ENCODE measurements at places on chromosomes 5 and 9. TPM values are rescaled to one million over a fixed set of nuclear protein-coding genes. Genes with fewer than 3 reads are reported as not detected.
A peak's percentile ranks its signal among the peaks of the same experiment; 100 is the strongest.

The ADAMTS12 gene
- 27.3 TPM for polyA plus RNA-seq

The GFI1B gene
- 0.39 TPM for polyA plus RNA-seq

The ROR2 gene
- 2.7 TPM for polyA plus RNA-seq

The CDH9 gene
- not detected for polyA plus RNA-seq

The ACTBL2 gene
- polyA plus RNA-seq: not detected

GRCh38 chr9:70859694-70860093 is 261.7 kb downstream of the TRPM3 start:
- DNase-seq: no peak

DNA sequence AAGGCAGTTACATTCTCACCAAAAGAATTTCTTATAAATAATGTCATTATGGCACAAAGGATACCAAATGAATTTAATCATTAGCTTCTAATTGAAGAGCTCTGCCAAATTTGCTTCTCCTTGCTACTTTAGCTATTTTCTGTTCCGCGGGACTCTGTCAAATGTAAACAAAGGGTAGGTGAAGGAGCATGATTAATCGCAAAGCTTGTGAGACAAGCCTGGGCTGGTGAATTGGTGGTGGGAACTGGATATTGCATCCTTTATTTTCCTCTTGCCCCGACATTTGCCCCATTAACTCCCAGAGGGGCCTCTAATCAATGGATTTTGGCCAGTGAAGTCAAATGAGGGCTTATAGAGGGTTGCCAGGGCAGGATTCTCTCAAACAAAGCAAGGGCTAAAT is 234.2 kb upstream of the RFX3 start:
- DNase-seq: no peak

DNA sequence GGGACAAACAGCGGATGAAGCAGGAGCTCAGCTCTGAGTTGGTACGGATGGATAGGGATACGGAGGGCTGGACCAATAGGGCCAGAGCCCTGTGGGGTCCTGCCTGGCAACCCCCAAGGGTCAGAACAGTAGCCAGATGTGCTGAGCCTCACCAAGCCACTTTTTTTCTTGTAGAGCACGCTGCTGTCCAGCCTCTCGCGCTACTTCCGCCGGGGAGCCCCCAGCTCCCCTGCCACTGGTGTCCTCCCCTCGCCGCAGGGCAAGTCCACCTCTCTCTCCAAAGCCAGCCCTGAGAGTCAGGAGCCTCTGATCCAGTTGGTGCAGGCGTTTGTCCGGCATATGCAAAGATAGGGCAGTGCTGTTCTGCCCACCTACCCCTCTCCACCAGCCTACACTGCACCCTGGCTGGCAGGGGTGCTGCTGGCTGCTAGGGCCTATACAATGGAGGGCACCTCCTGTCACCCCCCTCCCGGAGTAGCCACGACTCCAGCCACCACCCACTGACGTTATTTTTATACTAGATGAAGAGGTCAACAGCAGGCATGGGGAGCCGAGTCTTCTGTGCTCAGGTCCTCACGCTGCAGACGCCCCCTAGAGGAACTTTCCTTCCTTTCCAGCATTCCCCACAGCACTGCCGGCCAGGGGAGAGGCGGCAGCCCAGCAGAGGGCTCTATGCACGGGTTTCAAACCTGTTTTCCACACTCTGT is 21.6 kb downstream of the SH3GLB2 start:
- peak; percentile 85 for DNase-seq

GRCh38 chr5:34866989-34867471 is 28.1 kb downstream of the TTC23L start:
- no peak for DNase-seq

- DNase-seq: peak; percentile 79
Measured at GRCh38 chr5:119452373-119453039, at the start of gene HSD17B4. Gene HSD17B4, plus strand, starts transcription at chr5:119452497. Its CDS starts 79 bp downstream, at chr5:119452576.

DNA sequence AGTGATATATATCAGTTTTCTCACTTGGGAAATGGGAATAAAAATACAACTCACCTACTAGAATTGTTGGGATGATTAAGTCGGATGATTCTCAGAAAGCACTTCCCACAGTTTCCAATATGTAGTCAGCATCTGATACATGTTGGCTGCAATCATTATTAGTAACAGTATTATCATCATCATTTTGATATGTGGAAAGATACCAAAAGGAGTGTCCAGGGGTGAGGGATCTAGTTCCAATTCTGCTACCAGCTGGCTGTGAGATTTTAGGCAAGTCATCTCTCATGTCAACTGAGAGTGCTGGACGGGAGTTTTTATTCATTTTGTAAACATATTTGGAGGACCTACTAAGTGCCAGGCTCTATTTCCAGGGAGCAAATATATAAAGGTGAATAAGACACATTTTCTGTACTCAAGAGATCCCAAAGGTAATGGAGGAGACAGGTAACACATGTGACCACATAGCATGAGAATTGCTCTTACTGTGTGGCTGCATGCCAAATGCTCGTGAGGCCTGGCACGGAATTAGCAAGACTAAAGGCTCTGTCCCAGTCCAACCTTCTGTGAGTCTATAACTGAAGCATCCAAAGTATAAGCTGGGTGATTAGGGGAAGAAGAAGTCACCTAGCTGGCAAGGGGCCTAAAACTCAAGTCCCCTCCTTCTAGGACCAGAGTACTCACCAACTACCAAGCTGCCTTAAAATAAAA is 83.0 kb downstream of the GRIA1 start:
- DNase-seq: no peak

- no peak for DNase-seq
Measured at GRCh38 chr9:74691058-74691457, 193.9 kb downstream of the RORB start.

DNA sequence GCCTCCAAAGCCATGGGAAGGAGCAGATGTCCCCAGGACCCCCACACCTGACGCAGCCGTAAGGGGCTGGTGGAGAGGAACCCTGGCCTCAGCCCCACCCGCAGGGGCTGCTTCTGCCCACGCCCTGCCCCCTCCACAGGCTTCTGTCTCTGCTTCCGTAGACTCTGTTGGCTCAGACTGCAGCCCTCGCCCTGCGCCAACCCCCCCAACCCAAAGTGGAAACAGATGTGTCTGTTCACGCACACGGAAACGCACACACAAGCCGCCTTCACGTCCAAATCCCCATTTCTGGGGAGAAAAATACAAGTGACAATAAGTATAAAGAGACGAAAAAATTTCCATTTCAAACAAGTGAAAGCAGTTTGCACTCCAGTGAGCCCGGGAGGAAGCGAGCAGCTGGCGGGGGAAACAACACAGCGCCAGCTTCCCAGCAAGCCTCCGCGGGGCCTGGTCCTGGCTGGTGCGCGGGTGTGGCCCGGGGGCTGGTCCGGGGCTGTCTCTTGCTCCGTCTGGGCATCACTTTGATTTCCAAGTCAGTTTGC is 32.6 kb upstream of the RXRA start:
- DNase-seq: no peak

- peak; percentile 45 for DNase-seq
Measured at GRCh38 chr5:119789406-119790117, 160.2 kb downstream of the FAM170A start.

DNA sequence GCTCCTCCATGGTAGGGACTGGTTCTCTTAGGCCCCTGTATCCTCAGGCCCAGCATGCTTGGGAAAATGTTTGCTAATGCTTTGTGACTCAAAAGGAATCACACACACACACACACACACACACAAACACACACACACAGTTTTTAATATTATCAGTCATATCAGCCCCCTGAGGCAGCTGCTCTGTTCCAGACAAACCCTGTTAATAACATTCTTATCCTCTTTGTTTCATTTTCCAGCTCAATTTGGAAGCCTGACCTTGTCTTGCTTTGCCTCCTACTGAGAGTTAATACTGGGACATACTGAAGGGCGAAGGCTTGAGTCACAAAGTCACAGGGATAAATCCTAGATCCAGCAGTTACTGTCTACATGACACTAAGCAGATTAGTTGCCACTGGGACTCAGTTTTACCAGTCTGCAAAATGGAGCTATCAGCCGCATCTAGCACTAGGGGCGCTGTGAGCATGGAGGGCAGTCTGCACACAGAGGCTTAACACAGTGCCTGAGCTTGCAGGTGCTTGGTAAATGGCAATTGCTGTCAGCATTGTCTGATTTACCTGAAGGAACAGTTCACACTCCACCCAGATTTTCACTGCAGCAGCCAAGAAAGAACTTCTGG is 37.1 kb upstream of the KCNMB1 start:
- DNase-seq: peak; percentile 47

DNA sequence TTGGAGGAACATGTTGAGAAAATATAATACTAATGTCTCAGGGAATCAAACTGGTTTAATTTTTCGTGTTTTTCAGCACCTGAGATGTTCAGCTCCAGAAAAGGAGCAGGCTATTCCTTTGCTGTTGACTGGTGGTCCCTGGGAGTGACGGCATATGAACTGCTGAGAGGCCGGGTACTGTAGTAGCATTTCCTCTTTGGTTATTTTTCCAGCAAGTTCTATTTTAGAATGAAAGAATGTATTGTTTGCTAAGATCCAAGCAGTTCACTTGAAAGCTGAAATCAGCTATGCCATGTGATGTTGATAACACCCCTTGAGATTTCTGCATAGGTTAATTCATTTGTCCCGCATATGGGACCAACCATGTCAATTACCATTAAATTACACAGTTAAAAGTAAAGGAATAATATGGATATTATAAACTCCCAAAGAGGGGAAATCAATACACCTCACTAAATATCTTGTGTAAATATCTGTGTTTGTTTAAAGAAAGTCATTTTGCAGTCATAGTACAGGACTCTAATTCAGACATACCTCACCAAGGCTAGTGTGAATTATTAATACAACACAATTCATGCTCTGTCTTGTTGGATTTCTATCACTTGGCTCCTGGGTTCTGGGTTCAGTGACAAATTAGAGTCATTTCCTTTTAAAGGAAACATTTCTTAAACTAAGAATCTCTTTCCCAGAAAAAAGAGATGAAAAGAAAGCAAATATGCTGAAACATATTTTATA is 126.8 kb downstream of the STK32A start:
- no peak for DNase-seq

DNA sequence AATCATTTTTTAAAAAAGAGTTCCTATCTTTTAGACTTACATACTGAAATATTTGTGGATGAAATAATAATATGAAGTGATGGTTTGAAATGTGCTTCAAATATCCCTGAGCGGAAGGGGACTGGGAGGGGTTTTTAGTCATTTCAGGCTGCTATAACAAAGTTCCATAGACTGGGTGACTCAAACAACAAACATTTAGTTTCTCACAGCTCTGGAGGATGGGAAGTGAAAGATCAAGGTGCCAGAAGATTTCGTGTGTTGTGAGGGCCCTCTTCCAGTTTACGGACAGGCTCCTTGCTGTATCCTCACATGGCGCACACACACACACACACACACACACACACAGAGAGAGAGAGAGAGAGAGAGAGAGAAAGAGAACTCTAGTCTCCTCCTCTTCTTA is 27.1 kb upstream of the TEX10 start:
- no peak for DNase-seq

- no peak for DNase-seq
Measured at GRCh38 chr9:95089257-95090022, 228.1 kb downstream of the FANCC start.

DNA sequence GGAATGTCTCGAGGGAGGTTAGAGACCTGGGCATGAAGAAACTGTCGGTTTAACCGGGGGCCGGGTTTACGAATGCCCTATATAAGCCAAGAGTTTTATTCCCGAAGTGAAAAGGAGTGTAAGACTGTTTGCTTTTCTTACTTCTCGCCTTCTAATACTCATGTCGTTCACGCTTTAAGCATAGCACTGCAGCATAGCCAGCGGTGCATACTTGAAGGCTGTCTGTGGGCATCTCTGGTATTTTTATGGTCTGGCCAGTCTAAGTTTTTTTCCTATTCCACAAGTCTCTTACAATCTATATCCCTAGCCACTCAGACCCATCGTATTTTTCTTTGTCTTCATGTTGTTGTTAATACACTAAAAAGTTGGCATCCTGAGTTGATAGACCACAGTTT is 1.2 kb downstream of the UHRF2 start:
- no peak for DNase-seq

GRCh38 chr9:115601434-115601833 is 483.5 kb upstream of the TNC start:
- DNase-seq: no peak

- DNase-seq: no peak
Measured at GRCh38 chr9:30289435-30289834, 2095.0 kb upstream of the ACO1 start.

- DNase-seq: no peak
Measured at GRCh38 chr9:107024193-107024592, 161.2 kb downstream of the ZNF462 start.

DNA sequence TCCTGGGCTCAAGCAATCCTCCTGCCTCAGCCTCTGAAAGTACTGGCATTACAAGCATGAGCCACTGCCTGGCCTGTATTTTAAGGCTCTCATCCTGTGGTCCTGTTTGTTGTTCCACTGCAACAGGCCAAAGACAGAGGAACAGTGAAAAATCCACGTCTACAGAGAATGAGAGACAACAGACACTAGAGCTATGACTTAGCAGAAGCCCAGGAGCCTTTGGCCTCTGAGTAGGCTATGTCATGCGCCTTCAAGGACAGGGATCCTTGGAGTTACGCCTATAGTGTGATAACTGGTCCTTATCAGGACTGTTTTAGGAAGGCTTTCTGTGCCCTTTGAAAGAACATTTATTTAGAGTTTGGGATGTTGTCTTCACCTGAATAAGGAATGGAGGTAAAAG is 10.5 kb downstream of the POC5 start:
- DNase-seq: no peak

DNA sequence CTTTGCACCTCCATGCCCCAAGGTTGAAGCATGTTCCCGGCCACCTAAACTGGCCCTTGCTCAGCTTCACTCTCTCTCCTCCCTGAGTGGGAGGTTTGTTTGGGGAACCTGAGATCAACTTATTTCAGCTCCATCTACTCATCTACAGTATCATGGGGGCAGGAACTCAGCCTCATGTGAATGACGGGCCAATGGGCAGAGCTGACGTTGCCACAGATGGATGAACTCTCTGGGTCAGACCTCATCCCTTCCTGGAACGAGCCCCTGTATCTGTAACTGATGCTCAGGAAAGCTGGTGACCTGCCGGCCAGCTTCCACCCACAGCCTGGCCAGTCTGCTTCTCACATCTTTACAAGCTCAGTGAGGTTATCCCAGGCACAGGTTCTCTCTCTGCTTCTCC is 369.6 kb downstream of the IRX2 start:
- no peak for DNase-seq

GRCh38 chr5:15612915-15613635 is 113.1 kb downstream of the FBXL7 start:
- DNase-seq: no peak

DNA sequence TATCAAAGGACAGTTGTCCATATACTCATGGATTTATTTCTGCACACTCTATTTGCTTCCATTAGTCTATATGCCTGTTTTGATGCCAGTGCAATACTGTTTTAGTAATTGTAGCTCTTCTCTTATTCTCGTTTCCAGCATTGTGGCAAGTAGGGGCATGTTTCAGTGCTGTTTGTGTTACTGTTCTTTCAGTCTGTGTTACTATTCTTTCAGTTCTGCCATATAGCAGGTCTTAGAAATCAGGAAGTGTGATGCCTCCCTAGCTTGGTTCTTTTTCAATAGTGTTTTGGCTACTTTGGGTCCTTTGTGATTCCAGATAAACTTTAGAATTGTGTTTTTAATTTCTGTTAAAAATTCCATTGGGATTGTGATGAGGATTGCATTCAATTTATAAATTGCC is 180.5 kb upstream of the PTPRD start:
- no peak for DNase-seq

GRCh38 chr9:80320916-80321315 is 749.2 kb downstream of the TLE4 start:
- DNase-seq: peak; percentile 24
